Liver (tissue), 10 donors: ENCODE measurements at places on chromosomes 5 and 9. TPM values are rescaled to one million over a fixed set of nuclear protein-coding genes. Genes with fewer than 3 reads are reported as not detected.

The DAPK1 gene
- 40.8 TPM for total RNA-seq

The WNT8A gene
- not detected for total RNA-seq

The ATG10 gene
- total RNA-seq, result 7.3 TPM

The NFIL3 gene
- 20.2 TPM for total RNA-seq

The DCAF10 gene
- 20.8 TPM for total RNA-seq

The CCNO gene
- not detected for total RNA-seq
